ENCODE measurements at places on chromosomes 6 and 20. TPM values are rescaled to one million over a fixed set of nuclear protein-coding genes. Genes with fewer than 3 reads are reported as not detected.

Gene LZTS3
- 5.6 TPM for total RNA-seq

Gene BNIP5
- total RNA-seq: 0.02 TPM

Gene RNF146
- total RNA-seq: 10.2 TPM

Gene FAM217A
- total RNA-seq: not detected

Gene BHLHE23
- not detected for total RNA-seq

Gene BPIFB2
- not detected for total RNA-seq

Gene PHF3
- total RNA-seq: 8.5 TPM

Gene LATS1
- total RNA-seq: 7.4 TPM

Gene ELOVL4
- total RNA-seq: 1.7 TPM

Gene DDO
- total RNA-seq: 0.14 TPM

Gene PPP1R3G
- 2.6 TPM for total RNA-seq

Gene KCNK16
- total RNA-seq: not detected

Gene SYTL3
- 1.5 TPM for total RNA-seq

Gene SLC25A27
- total RNA-seq: 0.12 TPM

Gene ZNF318
- 3.9 TPM for total RNA-seq

Gene TMEM200A
- total RNA-seq: 0.05 TPM

Gene CST2
- total RNA-seq: 1.1 TPM

Gene CDSN
- 0.05 TPM for total RNA-seq

Gene MTRF1L
- total RNA-seq: 16.1 TPM

Gene VPS16
- total RNA-seq: 29.9 TPM

Gene CYP24A1
- 76.0 TPM for total RNA-seq

Gene TFAP2D
- total RNA-seq: not detected

Gene F13A1
- total RNA-seq: not detected
